Common myeloid progenitor, CD34-positive (primary cell): ENCODE measurements at places on chromosomes 4 and X.

- no peak for DNase-seq
Observed at GRCh38 chr4:34935739-34936138, 1308.6 kb downstream of the ARAP2 start.

- peak; percentile 79 for DNase-seq
Observed at GRCh38 chrX:51395810-51396728, 63.4 kb downstream of the NUDT10 start.

- no peak for DNase-seq
Observed at GRCh38 chrX:78527263-78527662, 131.9 kb downstream of the RTL3 start.

- DNase-seq, result no peak
Observed at GRCh38 chr4:48191758-48192157, 57.7 kb upstream of the TXK start.

DNA sequence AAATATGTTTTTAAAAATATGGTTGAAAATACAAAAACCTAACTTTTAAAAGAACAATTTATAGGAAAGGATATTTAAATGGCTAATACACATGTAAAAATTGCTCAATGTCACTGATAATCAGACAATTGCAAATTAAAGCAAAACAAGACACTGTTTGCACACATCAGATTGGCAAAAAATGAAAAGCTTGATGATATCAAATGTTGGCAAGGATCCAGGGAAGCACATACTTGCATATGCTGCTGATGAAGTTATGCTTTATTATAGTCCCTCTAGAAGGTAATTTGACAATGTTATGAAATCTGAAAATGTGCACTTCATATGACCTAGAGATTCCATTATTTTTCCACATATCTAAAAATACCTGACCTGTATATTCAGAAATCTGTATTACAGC, 45.7 kb upstream of the EPGN start:
- DNase-seq, result no peak

- DNase-seq, result peak; percentile 81
Observed at GRCh38 chr4:186190581-186191199, 677 bp upstream of the CYP4V2 start.
